Lung (tissue), 17 donors: ENCODE measurements at places on chromosomes 5 and 9. TPM values are rescaled to one million over a fixed set of nuclear protein-coding genes. Genes with fewer than 3 reads are reported as not detected.

The PCDH12 gene
- polyA plus RNA-seq: 3.9 TPM

The SH3GL2 gene
- 0.07 TPM for polyA plus RNA-seq

The CDX1 gene
- polyA plus RNA-seq: 0.09 TPM

DNA sequence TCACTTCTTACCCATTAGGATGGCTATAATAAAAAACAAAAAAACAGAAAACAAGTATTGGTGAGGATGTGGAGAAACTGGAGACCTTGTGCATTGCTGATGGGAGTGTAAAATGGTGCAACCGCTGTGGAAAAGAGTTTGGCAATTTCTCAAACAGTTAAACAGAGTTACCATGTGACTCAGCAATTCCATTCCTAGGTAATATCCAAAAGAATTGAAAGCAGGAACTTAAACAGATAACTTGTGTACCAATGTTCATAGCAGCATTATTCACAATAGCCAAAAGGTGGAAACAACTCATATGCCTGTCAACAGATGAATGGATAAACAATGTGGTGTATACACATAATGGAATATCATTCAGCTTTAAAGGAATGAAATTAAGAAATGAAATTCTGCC is 28.9 kb downstream of the DCP2 start:
- no peak for DNase-seq

DNA sequence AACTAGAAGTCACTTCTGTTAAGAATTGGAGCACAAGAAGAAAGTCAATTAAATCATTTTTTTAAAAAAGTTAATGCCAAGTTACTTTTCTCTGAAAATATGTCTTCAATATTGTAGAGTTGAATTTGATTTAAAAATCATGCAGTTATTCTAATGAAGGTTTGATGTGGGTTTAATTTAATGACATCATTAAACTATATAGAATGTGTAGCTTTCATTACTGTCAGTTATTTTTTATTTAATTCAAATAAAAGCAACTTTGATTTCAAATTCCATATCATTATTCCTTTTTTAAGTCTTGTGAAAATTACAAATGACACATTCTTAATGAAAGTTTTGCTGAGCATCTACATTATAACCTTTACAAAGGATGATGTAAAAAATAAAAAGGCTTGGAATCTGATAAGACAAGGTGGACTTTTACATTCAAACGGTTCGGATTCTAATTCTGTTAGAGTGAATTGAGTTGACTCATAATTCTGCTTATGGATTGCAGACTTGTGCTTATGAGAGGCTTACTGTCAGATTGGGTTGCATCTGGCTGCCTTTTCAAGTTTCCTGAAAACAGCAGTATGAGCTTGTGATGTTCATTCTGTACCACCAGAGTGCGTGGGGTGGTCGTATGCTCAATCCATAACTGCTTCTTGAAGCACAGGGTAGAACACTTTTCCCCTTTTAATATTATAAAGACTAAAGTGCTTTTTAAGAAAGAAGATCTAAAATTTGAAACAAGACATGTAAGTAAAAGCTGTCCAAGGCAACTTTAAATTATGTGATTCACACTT is 253.0 kb upstream of the ARRDC3 start:
- no peak for DNase-seq

GRCh38 chr5:53438486-53439472 is 41.6 kb upstream of the FST start:
- no peak for DNase-seq

DNA sequence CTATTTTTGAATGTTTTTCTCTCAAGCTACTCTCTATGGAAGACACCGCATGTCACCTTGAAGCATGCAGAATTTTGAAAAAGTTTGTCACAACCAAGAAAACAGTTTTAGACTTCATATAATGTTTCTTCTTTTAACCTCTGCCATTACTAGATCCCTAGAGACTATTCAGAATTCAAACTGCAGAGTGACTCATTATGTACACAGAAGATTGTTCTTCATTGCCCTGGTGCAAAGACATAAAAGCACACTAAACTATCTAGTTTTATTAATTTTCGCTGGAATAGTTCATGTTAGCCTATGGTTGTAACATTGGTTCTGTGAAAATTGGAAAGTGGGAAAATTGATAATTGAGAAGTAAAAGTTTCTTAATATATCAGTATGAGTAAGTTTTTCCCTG is 18.4 kb downstream of the F2RL2 start:
- DNase-seq: no peak
